Stimulated activated CD4-positive, alpha-beta T cell treated with anti-CD3 and anti-CD28 coated beads, Interleukin-1b, Interleukin-23, amount 100 ng/mL, for 24 hours (primary cell): ENCODE measurements at places on chromosomes 16 and 17.

GRCh38 chr16:86018487-86018886, 119.5 kb downstream of the IRF8 start:
- DNase-seq: no peak

GRCh38 chr17:16942141-16943031, 29.5 kb downstream of the TNFRSF13B start:
- DNase-seq: no peak

DNA sequence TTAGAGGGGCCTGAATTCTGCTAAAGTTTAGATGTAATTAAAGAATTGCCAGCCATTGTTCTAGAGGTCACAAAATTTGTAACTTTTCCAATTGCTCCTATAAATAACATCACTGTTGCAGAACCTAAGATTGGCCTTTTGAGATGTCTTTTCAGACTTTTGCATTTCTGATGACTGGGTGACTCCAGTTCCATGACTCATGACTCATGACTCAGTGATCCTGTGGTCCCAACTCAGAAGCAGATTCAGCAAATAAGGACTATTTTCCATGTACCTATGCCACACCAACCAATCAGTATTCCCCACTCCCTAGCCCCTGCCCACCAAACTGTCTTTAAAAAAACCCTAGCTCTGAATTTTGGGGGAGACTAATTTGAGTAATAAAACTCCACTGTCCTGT, 740.9 kb downstream of the CDH8 start:
- DNase-seq: no peak

- no peak for DNase-seq
These were observed 712.1 kb downstream of the CDH11 start for GRCh38 chr16:64409783-64410210.

GRCh38 chr16:30528799-30529457, 2.6 kb upstream of the ZNF768 start:
- DNase-seq: no peak

DNA sequence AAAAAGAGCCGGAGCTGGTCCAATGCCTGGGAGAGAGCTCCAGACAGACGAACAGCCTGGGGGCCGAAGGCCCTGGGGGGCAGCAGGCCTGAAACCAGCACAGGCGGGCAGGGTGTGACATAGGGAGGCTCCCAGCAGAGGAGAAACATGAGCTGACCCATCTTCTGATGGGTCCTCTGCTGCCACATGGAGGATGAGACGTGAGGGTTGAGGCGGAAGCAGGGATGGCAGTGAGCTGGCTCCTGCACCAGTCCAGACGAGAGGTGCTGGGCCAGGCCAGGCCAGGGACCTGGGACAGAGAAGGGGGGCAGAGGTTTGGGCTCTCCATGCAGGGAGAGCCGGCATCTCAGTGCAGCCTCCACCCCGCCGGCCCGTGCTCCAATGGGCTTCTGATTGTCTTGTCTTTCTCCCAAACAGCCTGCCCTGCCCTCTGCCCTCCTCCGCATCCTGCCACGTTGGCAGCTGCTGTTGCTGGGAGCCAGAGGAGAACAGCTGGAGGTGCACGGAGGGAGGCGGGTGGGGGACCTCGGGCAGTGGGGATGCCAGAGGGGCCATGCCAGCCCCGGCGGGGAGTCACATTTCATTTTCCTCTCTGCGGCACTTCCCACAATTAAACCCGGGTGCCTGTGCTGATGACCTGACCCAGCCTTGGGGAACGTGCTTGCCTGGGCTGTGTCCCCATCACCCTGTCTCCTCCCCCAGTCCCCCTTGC, 139.1 kb upstream of the GSE1 start:
- no peak for DNase-seq

DNA sequence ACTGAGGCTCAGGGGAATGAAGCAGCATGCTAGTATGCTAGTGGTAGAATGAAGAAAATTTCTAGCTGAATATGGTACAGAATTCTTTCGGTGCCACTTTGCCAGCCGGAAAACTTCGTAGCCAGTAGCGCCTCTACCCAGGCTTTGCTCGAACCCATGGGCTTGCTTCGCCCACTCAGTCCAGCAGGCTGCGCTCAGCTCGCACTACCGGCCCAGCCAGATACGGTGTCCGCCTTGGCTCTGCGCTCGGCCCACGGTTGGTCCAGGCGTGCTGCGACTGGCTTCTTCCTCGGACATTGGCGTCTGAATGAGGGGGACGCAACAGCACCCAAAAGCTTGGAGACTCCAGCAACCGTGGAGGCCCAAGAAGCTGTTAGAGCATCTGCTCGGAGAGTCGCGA, 372.5 kb upstream of the CDH8 start:
- no peak for DNase-seq

GRCh38 chr16:74990832-74991231, 5.9 kb upstream of the WDR59 start:
- DNase-seq: no peak

- DNase-seq: no peak
These were observed 12.8 kb downstream of the CRISPLD2 start for GRCh38 chr16:84832488-84833143.

DNA sequence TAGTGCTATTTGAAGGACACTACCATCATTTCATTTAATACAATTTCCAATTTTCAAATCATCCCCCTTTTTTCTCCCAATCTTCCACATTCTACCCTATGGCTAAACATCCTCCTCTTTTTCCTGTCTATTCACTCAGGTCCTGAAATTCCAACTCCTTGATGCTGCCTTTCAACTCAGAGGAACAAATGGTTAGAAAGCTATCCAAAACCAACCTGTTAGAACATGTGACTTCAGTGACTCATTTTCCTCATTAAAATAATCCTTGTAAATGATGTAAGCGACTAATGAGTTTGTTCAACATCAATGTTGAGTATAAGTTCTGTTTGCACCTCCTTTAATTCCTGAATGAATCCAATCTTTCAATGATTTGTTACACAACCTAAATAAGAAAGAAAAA, 5.5 kb downstream of the PSMD12 start:
- no peak for DNase-seq

DNA sequence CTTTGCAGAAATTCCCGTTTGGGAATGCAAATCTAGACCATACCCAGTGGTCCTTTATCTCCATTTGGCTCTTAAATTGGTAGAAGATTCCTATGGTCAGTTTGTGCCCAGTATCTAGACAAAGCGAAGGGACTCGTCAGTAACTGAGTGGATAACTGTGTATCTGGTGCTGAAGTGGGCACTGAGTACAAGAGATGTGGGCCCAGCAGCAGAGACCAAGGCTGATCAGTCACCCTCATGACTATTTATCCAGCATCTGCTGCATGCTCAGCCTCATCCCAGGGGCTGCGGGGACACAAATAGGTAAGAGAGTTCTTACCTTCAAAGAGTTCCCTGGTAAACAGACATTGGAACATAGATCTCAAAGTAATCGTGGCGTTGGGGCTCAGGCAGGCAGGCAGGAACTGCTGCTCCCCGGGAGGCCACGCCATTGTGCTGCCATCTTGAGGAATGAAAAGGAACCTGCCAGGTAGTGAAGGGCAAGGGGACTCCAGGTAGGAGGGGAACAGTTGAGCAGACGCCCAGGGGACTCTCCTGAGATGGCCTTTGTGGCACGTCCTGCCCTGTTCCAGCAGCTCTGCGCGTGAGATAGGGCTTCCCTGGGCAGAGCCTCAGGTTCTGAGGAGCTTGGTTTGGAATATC, 10.3 kb downstream of the NT5M start:
- peak; percentile 51 for DNase-seq

DNA sequence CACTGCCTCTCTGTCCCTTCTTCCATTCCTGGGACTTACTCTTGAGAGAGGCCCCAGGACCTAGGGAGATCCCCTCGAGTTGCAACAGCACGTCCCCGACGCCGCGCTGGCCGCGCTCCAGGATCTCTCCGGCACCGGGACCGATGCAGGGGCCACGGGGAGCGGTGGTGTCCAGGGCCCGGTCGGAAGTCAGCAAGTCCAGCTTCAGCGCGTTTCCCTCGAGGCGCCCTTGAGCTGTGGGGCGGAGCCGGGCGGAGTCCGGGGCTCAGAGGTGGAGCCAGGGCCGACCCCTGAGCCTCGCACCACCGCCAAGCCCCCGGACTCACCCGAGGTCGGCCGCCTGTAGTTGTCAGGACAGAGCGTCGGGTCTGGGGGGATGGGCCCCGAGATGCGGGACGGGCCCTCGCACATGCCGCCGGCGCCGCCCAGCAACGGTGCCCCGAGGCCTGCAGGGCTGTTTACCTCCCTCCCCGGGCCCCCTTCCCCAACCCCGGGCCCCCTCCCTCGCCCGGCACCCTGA, 458 bp downstream of the ENKD1 start:
- DNase-seq: no peak

- DNase-seq: no peak
These were observed 18.7 kb downstream of the TMEM204 start for GRCh38 chr16:1552129-1552528.

DNA sequence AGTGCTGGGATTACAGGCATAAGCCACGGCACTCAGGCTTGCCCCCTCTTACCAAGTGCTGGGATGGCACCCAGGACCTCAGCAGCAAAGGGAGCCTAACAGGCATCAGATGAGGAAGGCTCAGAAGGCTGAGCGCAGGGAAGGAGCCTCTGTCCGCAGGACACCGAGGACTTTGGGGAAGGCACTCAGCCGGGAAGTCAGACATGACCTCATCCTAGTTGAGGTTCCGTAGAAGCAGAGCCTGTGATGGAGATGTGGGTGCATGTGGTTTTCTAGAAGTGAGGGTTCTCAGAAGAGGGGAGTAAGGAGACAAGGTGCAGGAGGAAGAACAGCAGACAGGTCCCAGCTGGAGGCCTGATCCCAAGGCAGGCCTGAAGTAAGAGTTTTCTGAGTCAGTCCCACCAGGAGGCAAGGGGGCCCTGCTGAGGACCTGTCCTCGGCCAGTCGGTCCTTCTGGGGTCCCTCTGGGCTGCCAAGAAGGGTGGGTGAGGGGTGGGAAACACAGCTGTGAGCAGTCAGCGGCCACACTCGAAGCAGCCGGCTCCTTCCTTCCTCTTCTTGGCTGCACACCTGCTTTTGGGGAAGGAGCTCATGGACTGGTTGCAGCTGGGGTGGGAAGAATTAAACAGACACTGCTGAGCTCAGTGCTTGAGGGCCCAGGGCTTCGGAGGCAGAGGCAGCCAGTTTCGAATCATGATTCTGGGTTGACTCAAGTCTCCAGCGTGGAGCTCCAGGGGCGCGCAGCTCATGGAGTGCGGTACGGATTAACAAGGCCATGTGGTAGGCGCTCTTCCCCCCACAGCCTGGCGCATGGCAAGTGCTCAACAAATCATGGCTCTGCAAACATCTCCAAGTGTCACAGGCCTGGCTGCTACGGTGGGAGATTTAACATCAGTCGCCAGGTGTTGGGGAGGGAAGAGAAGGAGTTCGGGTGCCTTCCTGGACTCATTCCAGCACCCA, 38.9 kb upstream of the SNN start:
- DNase-seq: no peak

DNA sequence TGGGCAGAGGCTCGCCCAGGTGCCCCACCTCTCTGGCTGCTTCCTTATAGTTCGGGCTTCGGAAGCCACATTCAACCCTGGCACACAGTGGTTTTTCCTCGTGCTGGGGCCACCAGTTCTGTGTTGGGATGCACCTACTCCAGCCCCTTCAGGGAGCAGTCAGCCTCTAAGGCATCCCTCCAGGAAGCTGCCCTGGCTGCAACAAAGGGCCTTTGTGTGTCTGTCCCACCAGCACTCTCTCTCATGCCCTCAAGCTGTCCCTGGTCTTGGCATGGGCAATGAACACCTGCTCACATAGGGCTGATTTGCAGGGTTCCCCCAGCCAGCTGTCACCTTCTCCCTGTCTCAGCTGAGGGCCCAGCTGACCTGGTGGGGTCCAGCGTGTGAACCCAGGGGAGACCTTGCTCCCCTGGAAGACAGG, 754 bp upstream of the NOXO1 start:
- no peak for DNase-seq

- DNase-seq: no peak
These were observed 27.1 kb upstream of the LASP1NB start for GRCh38 chr17:38898291-38898679.

DNA sequence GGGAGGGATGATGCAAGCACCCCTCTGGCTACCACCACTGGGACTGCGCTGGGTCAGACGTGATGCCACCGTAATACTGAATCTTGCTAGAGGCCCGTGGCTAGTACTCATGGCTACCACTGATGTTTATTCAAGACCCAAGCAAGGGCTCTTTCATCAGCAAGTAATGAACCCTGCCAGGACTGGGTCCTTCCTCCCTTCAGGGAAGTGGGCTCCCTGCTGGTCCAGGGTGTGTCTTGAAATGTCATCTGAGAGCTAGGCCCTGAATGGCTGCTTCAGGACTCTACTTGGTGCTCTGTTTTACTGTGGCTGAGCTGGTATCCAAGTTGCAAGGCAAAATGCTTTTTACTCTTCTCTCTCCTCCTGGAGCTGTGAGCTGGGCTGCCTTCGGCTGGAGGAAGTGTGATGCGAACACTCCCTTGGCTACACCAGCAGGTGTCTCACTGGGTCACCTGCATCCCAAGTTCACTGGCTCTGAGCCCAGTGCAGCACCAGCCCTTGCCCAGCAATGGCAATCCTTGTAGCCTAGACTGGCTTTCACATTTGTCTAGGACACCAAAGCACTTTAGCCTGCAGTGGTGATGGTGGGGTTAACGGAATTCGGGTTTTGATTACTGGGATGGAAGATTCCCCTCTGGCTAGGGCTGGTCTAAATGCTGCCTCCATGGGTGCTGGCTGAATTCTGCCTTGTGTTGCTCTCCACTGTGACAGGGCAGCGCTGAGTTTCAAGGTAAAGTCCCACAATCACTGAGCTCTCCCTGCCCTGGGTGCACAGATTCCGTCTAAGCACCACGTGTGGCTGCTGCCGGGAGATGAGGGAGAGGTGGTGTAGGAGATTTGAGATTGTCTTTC, 98.6 kb downstream of the USP22 start:
- no peak for DNase-seq

- no peak for DNase-seq
These were observed 92.2 kb downstream of the SOCS1 start for GRCh38 chr16:11163761-11164261.

- no peak for DNase-seq
These were observed 896 bp upstream of the MYLK3 start for GRCh38 chr16:46748775-46749705.

DNA sequence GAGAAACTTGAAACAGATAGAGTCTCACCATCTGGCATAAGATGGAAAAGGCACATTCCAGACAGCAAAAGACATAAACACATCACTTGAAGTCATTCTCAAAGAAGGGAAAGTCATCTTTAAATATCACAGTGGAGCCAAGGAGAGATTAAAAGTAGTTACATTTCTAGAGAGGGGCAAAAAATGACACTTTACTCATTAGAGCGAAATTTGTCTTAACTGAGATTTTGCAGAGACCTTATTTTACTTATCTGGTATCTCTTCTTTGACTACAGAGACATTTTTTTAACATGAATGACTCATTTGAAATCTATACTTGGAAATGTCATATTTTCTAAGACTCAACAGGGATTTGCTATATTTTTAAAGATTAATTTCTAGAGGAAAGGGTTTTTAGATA, 339.0 kb upstream of the KIF2B start:
- no peak for DNase-seq

- DNase-seq: no peak
These were observed 232.1 kb upstream of the CACNG5 start for GRCh38 chr17:66602659-66603384.

DNA sequence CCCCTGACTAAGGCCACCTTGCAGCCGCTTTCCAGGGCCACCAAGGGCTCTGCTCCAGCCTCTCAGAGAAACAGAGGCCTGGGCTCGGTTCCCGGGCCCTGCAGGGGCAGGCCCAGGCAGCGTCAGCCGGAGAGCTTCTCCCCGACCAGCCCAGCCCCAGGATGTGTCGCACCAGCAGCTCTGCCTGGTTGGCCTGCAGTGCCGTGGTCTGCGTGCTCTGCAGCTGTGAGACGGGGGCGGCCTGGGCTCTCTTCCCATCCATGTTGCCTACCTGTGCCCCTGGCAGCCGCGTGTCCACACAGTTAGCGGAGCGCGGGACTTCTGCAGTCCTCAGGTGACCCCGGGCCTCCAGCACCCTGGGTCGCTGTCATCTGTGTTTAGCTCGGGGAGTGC, 4.8 kb downstream of the IGFALS start:
- no peak for DNase-seq

- no peak for DNase-seq
These were observed 32.5 kb upstream of the CDH8 start for GRCh38 chr16:62068747-62069146.
